Adipocyte (in vitro differentiated cells): ENCODE measurements at places on chromosomes 16 and 17.

- DNase-seq: no peak
Observed at GRCh38 chr17:79533116-79533515, 77.7 kb downstream of the RBFOX3 start.

- no peak for DNase-seq
Observed at GRCh38 chr17:352421-353212, at the start of gene RPH3AL. Gene RPH3AL (minus strand): TSS chr17:352807. CDS start chr17:327543, 25,264 bp downstream.

DNA sequence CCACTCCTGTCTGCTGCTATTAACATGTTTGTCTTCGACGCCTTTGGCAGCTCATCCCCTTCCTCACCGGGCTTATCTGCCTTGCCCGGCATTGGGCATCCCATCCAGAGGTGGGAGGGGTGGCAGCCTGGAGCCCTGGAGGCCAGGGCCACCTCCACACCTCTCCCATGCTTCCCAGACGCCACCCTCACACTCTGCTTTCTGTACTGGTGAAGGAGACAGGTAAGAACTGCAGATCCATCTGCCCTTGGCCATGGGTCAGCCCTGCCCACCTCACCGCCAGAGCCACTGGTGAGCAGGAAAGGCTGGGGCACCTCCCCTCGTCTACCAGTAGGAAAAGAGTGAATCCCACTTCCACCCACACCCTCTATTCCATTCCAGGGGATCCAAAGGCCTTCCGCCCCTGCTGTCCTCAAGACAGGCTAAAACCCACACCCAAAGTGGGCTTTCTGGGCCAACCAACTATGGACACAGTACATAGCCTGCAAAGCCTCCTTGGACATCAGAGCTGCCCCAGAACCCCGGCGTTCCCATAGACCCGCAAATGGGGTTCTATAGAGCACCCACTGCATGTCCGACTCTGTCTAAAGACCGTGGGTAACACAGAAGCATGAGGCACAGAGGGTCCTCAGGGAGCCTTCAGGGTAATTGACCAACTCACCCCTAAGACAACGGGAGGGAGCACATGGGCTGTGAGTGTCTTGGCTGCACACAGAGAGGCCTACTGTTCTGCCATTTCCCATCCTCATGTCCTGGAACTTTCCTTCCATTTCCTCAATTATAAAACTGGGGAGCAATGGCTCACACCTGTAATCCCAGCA, 23.4 kb upstream of the RBFOX3 start:
- DNase-seq: no peak

- DNase-seq: no peak
Observed at GRCh38 chr16:17177242-17177958, 293.4 kb downstream of the XYLT1 start.

DNA sequence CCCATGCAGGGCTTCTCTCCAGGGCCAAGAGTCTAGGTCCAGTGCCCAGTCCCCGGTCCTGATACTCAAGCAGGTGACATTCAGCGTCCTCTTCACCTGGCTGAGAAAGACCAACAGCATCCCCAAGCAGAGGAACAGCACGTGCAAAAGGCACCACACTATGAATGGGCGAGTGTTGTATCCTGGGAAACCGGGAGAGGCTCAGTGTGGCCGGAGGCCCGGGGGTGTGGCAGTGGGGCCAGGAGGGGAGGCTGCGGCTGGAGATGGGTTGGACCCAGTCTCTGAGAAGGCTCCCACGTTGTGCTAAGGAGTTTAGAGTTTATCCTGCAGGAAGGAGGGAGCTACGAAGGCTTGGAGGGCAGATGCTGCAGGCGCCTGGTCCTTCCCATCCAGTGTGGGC, 13.5 kb downstream of the ABR start:
- DNase-seq: no peak

DNA sequence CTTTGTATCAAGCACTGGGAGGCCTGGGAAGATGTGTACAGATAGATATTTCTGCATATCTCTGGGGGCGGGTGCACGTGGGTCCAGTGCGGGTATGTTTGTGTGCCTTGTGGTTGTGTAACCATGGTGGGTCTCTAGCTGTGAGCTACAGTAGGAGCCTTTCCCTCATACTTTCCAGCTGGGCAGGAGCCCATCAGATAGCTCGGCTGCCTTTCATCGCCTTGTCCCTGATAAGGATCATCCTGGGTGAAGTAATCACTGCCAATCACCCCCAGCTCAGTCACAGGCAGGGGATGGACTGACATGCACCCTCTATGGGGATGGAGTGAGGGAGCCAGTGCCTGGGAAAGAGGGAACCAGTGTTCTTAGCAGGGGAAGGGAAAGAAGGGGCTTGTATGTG, 3.2 kb upstream of the SCRN2 start:
- no peak for DNase-seq

- DNase-seq: no peak
Observed at GRCh38 chr16:18013863-18014262, 322.7 kb downstream of the NPIPA8 start.

- DNase-seq: peak; percentile 64
Observed at GRCh38 chr17:17416007-17416399, 60.8 kb upstream of the MED9 start.

DNA sequence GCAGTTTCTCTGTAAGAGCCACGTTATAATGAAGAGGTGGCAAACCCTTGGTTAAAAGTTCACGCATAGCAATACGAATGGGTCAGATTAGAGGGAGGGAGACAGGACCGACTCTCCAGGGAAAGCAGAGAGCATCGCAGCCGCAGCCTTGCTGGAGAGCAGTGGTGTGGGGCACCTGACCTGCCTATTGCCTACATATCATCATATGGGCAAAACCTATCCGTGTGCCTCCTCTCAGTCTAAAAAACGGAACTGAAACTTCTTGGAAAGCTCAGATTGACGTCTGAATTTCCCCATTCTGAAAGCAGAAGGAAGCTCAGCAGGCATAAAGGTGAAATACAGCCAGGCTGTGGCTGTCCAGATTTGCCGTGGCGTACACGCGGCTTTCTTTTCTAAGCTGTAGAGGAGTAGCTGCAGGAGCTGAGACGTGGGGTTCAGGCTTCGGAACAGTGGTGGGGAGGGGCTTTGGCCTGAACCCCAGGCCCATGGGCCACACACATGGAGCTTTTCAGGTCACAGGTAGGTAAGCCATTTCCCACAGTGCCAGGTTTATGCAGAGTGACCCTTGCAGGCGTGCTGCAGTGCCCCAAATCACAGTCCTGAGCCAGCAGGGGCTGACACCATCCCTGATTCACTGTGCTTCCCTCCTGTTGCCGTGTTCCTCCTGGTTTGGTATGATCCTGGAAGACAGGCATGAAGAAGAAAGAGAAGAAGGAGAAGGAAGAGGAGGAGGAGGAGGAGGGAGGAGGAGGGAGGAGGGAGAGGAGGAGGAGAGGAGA, 41.6 kb upstream of the TNRC6C start:
- DNase-seq: no peak

DNA sequence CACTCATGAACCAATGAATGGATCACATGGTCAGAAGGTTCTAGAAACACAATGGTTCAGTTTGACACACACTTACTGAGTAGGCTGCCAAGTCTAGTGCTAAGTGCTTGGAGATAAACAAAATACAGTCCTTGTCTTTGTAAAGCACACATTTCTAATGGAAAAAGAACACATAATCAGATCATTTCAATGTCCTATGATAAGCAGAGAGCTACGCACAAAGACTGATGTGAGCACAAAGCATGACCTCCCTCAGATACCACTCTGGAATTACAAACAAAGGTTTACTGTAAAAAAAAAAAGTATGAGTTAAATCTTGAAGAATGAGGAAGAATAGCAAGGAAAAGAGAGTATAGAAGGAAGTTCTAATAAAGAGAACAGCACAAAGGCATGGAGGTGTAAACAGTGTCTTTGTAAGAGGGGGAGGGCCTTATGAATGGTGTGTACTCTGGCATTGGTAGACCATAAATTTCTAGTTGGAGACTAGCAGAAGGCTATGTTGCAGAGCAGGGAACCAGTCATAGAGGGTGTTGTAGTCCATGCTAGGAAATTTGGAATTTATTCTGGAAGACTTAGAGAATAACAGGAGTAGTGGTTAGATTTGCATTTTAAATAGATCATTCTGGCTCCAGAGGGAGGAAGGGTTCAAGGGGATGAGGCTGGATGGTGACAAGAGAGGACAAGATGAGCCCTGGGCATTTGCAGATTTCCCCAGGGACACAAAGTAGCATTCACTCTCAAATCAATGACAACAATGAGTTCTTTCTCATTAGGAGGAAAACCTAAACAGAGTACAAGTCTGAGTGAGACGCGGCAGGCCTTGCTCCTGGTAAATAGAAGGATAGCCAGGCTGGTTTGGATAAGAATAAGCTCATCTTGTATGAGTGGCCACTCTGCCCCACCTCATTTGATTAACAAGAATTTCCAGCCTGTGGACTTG, 468.0 kb downstream of the TOX3 start:
- no peak for DNase-seq

DNA sequence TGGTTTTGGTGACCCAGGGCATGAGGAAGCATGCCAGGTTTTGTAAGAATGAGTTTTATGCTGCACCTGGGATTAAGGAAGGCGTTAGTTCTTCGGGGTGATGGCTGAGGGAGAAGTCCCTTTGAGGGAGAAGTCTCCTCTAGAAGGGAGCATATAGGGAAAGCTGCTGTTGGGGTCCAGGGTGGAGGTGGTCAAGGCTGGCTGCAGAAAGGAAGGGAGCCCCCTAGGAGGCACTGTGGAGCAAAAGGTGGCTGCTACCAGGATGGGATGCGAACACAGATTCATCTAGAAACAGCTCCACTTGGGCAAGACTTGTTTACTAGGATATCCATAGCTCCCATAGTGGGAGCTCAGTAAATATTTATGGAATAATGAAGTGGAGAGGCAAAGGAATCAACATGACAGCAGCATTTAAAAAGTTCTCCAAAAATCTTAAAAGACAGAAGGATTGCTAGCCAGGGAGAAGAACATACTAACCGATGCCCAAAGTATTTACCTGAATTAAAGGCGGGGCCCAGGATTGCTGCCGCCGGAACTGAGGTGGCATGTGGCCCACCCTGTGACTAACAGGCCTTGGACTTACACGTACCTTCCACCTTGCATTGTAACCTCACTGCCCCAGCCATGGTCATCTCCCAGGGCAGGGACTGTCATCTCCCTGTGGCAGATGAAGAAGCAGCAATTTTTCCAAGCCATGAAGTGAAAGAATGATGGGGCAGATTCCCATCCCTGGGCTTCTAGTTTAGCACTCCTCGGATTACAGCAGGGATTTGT, 7.1 kb upstream of the LPCAT2 start:
- DNase-seq: peak; percentile 24

GRCh38 chr17:50039058-50039457, 16.9 kb upstream of the ITGA3 start:
- no peak for DNase-seq

GRCh38 chr16:54986409-54986808, 55.7 kb downstream of the IRX5 start:
- no peak for DNase-seq
